Stimulated activated CD4-positive, alpha-beta T cell treated with anti-CD3 and anti-CD28 coated beads, Interleukin-2, amount 100 ng/mL, for 48 hours (primary cell): ENCODE measurements at places on chromosomes 6 and 20.

DNA sequence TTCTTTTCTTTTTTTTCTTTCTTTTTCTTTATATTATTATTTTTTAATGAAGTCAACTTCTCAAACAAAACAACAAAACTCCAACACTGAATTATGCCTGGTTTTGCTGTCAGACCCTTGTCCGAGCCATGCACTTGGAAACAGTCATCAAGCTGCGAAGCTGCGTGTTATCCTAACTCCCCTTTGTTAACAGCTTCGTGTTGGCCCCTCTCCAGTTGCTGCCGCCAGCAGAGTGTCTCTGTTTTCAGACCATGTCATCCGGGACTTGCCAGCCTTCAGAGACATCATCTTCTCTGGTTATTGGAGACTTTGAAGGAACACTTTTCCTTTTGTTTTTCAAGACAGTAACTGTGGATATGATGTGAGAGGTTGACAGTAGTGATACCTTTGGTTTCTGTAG lies 83.1 kb downstream of the TRMT11 start:
- no peak for DNase-seq

- no peak for DNase-seq
These were observed 112.8 kb upstream of the JARID2 start for GRCh38 chr6:15132854-15133670.

DNA sequence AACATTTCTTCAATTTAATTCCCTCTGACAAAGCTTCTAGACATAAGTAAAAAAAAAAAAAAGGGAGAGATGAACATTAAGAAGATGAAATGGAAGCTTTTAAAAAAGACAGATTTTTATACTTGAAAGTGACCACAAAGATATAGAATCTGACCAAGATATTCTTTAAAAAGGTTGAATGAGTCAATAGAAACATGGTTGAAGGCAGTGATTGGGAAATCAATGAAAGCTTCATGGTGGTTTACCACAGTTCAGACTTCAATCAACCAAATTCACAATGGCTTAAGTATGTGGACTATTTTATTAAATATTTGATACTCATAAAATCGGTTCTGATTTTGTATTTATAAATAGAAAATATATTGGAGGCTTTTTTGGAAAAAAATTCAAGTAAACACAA lies 248.4 kb upstream of the HSF2 start:
- no peak for DNase-seq

DNA sequence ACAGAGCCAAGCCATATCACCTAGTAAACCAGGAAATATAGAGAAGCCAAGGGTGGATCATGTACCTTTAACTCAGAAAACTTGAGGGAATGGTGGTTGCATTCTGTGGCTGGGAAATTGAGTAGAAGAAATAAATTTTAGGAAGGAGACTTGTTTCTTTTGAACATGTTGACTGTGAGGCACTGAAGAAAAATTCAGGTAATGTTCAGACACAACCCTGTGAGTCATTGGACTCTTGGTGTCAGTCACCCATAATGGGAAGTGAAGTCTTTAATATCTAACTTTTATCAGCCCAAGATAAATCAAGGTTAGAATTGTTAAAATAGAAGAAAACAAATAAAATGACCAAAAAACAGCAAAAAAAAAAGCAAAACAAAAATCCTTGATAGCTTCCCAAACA lies 98.8 kb upstream of the GRIK2 start:
- DNase-seq, result no peak

DNA sequence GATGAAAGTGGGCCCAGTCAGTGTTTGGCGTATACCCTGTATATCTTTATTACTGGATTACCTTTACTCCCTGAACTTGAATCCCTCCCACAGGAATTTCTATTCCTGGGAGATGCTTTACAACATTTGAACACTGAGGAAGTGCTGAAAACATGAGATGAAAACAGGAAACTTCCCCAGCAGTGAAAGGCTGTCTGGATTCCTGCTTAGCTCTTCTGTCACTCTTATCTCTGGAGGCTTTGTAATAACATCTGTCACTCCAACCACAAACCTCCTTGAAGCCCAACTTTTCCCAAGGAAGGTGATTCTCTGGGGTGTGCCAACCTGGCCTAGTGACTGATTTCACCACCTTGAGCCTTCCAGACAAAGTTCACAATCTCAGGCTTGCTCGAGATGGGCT lies 264.5 kb upstream of the BMP2 start:
- DNase-seq, result no peak

- no peak for DNase-seq
These were observed 714.1 kb downstream of the DHX35 start for GRCh38 chr20:39676241-39676640.

GRCh38 chr6:41222045-41222444 lies 6.1 kb upstream of the TREML4 start:
- DNase-seq, result no peak

DNA sequence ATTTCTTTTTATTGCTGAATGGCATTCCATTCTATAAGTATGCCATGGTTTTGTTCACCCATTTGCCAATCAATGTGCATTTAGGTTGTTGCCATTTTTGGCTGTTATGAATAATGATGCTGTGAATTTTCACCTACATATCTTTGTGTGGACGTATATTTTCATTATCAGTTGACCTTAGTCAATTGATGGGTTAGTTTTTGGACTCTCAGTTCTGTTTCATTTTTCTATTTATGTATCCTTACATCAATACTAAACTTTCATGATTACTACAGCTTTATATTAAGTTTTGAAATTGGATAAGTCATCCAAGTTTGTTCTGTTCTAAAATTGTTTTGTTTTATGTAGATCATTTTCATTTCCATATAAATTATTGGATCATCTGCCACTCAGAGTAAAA lies 261.9 kb upstream of the CNR1 start:
- DNase-seq, result no peak

DNA sequence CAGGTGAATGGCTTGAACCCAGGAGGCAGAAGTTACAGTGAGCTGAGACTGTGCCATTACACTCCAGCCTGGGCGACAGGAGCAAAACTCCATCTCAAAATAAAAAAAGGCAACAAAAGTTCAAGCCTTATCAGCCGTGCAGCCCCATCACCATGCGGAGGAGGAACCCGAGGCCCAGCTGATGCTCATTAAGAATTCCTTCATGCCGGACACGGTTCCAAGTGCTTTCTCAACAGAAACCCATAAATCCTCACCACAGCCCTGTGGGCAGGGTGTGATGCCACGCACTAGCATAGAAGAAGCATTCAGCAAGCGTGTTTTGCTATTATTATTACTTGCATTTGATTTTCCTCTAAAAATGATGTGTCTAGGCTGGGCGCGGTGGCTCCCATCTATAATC lies 56.3 kb downstream of the PREX1 start:
- no peak for DNase-seq

DNA sequence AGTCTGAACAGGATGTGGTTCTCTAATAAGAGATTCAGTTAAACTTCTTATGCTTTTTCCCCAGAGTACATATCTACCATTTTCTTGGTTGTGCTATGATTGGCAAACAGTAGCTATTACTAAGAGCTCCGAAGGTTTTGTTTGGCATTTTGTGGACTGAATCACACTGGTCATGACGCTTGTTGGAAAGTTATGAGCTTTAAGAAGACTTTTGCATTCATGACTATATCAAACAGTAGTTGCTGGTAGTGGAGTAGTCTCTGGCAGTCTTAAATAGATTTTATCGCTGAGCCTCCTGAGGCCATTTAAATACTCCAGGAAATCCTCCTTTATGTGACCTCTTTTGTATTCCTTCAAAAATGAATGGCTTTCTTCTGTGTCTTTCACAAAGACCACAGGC lies 40.8 kb downstream of the CCDC170 start:
- no peak for DNase-seq

DNA sequence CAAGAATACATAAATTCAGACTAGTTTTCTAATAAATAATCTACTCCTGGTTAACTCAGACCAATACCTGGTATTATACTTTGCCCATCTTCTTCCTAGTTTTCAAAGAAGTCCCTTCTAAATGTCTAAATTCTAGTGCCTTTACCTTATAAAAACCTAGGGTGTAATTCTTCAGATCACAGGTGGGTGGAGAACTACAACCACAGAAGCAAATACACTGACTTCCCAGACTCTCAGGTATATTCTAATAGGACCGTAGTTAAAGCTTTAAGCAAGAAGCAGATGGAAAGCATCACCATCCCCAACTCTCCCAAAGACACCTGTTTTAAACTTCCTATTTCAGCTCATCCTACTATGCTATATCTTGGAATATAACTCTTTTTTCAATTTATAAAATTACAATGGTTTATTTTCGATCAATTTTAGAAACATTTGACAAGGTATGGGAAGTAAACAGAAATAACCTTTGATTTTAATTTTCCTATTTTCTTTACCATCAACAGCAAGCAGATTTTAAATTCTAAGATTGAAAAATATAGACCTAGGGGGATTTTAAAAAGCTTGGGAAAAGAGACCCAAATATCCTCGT lies 15.8 kb downstream of the MAN1A1 start:
- DNase-seq, result no peak

GRCh38 chr6:125392682-125393081 lies 90.9 kb upstream of the HDDC2 start:
- DNase-seq, result no peak

DNA sequence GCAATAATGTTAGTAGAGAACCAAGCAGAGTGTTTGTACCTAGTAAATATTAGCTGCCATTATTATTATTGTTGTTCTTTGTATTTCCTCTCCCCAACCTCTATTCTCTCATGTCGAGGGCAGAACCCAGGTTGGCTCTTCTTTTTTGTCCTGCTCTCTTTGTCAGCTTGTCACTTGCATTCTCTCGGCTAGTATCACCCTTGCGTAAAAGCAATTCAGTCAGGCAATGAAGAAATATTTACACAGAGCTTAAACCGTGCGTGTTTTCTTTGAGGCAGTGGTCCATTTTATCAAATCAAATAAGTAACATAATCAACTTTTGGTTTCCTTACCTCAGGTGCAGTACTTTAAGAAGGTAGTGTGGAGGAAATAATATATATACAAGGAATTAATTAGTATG lies 83.9 kb downstream of the TULP4 start:
- no peak for DNase-seq

DNA sequence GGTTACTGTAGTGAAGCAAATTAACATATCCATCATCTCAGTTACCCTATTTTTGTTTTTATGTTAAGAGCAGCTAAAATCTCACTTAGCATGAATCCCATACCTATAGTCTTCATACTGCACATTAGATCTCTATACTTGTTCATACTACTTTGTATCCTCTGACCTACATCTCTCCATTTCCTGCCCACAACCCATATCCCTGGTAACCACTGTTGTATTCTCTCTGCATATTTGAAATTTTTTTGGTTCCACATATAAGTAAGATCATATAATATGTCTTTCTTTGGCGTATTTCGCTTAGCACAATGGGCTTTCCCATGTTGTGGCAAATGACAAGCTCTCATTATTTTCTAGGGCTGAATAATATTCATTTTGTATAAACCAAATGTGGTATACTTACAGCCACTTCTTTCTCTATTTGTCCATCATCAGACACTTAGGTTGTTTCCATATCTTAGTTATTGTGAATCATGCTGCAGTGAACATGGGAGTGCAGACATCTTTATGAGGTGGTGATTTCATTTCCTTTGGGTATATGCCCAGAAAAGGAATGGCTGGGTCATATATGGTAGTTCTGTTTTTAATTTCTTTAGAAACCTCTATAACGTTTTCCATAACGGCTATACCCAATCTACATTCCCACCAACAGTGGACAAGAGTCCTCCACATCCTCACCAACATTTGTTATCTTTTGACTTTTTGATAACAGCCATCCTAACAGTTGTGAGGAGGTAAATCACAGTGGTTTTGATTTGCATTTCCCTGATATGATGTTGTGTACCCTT lies 39.8 kb downstream of the BACH2 start:
- DNase-seq, result no peak

- peak; percentile 62 for DNase-seq
These were observed 174.1 kb downstream of the BMP7 start for GRCh38 chr20:57092112-57092899.

DNA sequence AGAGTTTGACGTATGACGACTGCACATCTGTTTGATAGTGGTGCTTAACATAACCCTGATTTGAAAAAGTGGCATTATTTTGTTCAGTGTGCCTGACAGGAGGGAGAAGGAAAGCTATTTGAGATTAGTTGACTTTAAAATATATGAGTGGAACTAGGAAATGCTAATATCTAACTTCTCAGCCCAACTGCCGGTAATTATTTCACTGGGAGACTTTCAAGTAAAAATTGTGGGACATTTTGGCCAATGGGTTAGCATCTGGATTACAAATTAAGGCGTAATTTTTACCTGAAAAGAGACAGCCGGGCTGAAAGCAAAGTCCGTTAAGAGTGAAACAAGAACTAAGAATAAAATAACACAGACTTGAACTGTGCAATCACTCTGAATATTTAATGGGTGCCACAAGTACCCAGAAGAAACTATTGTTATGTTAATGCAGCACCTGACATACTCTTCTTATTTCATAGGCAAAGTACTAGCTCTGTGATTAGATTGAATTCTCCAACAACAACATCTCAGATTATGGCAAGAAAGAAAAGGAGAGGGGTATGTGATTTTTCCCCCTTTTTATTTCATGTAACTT lies 2.0 kb downstream of the HEY2 start:
- no peak for DNase-seq

- DNase-seq, result no peak
These were observed 23.1 kb upstream of the MROH8 start for GRCh38 chr20:37202267-37202943.

DNA sequence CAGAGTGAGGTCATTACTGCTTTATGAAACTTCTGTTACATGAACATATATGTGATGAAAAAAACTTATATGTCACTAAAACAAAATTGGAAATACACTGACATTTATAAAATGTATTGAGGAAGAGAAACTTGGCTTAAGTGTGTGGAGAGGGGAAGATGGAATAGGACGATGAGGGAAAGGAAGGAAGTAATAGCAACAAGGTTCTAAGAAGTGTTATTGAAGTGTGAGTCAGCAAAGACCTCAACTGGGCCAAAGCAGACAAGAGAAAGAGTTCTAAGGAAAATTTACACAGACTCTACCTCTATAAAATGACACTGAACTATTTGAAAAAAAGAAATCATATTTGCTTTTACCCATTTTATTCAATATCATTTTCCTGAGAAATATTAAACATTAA lies 38.3 kb downstream of the SNX3 start:
- DNase-seq, result no peak

GRCh38 chr20:25187635-25188034 lies 7.9 kb upstream of the ENTPD6 start:
- no peak for DNase-seq

GRCh38 chr6:2222275-2222842 lies 23.0 kb downstream of the GMDS start:
- DNase-seq, result no peak

- no peak for DNase-seq
These were observed 85.3 kb upstream of the TIAM2 start for GRCh38 chr6:154909821-154910220.

GRCh38 chr20:2103461-2104153 lies 2.0 kb downstream of the STK35 start:
- no peak for DNase-seq

- DNase-seq, result no peak
These were observed 191.3 kb upstream of the PROKR2 start for GRCh38 chr20:5508044-5508443.

GRCh38 chr20:35121186-35121585 lies 25.9 kb downstream of the EDEM2 start:
- no peak for DNase-seq
